RPMI7951 (cell line): ENCODE measurements at places on chromosomes 7 and 10. TPM values are rescaled to one million over a fixed set of nuclear protein-coding genes. Genes with fewer than 3 reads are reported as not detected.

DNA sequence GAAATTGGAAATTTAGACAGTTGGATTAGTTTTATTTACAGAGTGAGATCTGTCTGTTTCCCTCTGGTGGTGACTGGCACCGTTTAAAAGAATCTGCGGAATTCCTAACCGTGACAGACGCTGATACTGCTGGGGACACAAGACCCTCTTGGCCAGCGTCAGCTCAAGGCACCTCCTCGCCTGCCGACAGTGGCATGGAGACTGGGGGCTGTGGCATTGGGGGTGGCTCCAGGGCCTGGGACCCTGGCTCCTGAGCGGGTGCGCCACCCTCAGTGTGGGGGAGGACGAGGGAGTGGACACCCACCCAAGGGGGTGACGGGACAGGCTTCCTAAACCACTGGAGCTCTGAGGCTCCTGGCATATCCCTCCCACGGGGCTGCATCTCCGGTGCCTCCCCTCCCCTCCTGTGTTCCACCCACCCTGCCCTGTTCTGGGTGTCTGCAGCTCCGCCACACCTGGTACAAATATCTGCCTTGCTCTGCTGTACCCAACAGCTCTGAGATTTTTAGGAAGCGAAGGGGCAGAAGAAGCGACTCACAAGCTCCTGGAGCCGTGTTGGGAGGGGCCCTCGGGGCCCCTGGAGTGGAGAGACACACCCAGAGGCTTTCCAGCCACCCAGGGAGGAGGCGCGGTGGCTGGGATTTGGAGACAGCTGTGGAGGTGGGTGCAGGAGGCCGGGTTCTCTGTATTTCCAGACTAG lies 178.7 kb downstream of the DNAJB6 start:
- DNase-seq: no peak

Gene ZNF394
- total RNA-seq: 15.9 and 19.2 TPM in 2 replicates

DNA sequence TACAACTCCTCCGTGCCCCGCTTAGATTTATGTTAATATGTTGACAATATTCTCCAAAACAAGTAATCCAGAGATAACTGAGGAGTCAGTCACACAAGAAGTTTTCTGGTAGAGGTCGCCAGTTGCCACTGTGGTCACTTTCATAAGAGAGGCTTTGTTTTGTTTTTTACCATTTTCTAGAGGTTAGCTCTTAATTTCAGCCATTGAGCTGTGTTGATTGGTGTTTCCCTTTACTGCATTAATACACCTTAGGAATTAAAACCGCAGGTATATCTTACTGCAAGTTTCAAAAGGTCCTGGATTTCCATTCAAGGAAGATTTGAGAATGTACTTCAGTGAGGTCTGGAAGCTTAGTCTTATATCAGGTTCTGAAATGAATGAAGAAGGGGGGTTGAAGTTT lies 3.5 kb downstream of the BMI1 start:
- DNase-seq: no peak

DNA sequence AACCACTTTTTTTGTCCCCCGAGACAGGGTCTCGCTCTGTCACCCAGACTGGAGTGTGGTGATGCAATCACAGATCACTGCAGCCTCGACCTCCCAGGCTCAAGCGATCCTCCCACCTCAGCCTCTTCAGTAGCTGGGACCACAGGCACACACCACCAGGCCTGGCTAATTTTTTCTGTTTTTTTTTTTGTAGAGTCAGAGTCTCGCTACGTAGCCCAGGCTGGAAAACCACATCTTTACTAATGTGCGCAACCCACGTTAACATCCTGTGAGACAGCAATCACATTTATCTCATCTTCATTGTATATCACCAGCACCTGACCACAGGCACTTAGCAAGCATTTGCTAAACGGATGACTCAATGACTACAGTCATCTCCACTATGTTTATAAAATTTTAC lies 77.8 kb upstream of the ATP6V0A4 start:
- peak; percentile 96 for DNase-seq

GRCh38 chr10:103307594-103307993 lies 30.7 kb downstream of the INA start:
- DNase-seq: no peak

DNA sequence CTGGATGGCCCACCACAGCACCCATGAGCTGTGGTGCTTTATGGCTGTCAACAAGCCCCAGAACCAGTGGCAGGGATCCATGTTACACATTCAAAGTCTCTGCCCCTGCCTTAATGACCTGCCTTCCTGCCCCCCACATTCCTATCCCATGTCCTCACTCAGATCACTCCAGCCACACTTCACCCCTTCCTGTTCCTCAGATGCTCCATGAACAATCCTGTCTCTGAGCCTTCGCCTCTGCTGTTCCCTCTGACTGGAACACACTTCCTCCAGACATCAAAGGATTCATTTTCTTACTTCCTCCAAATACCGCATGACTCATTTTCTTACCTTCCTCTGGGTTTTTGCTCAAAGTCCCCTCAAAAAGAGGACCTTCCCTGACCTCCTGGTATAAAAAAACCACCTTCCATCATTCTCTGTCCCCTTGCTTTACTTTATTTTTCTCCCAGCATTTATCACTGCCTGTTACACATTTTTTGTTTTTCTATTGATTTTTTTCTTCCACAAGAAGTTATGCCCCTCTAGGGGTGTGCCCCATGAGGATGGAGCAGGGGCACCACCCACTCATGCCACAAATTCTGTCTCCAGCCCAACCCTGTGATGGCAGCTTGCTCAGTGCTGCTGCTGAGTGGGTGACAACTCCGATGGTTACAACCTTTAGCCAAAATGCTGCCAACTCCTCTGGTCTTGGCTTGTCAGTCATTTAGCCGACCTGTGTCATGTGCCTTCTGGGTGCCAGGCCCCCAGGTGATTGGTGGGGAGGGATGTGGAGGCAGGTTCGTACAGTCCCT lies 18.2 kb downstream of the COL13A1 start:
- peak; percentile 74 for DNase-seq

DNA sequence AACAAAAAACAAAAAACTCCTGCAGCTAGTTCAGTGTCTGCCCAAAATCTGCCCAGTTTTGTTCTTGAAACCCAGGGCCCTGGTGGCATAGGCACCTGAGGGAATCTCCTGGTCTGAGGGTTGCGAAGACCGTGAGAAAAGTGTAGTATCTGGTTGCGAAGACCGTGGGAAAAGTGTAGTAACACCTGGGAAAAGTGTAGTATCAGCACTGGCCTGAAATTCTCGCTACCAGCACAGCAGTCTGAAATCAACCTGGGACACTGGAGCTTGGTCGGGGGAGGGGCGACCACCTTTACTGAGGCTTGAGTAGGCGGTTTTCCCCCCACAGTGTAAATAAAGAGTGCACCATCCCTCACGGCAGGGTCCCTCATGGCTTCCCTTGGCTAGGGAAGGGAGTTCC lies 82.5 kb upstream of the SP4 start:
- DNase-seq: no peak

GRCh38 chr7:120273476-120273975 lies 551 bp downstream of the KCND2 start:
- no peak for DNase-seq

- DNase-seq: no peak
Observed at GRCh38 chr7:129095258-129095657, 40.3 kb upstream of the TNPO3 start.
